ENCODE measurements at places on chromosomes 2 and 18.
A peak's percentile ranks its signal among the peaks of the same experiment; 100 is the strongest.

- no peak for DNase-seq
Measured at GRCh38 chr18:80103231-80103630, 5.8 kb upstream of the ADNP2 start.

DNA sequence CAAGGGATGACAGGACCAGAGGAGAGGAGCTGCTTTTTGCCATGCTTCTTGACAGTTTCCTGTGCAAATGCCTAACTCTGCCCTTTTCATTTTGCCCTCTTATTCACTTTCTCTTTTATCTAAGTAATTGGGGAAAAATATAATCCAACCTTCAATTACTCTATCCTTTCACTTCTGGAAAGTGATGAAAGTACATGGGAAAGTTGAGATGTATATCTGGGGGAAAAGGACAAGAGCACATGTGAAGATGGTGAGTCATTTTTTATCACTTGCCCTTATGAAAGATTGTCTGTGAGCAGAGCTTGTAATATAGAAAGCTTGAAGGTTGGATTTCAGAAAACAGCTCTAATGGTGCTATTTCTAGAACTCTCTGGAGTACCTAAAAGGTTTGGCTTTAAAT, 1070.7 kb downstream of the CNTNAP5 start:
- DNase-seq, result no peak

- DNase-seq, result no peak
Measured at GRCh38 chr2:127596311-127597045, 49.5 kb upstream of the GPR17 start.

DNA sequence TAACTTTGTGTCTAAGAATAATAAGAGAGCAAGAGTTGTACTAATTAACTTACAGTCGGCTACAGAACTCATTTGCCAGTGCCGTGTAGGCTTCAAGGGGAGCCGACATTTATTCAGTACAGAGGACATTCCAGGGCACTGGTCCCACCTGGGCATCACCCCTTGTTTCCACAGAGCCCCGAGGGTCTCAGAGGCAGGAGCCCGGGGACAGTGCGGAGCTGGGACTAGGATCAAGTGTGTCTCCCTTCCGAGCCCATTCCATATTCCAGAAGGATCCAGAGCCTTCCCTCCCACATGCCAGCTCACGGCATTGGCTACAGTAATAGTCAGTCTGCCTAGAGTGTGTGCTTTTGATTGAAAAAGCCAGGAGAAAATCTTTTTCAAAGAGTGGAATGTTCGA, 71.5 kb upstream of the CTDP1 start:
- no peak for DNase-seq

GRCh38 chr2:70399046-70399445, 97.2 kb upstream of the FAM136A start:
- DNase-seq, result no peak

DNA sequence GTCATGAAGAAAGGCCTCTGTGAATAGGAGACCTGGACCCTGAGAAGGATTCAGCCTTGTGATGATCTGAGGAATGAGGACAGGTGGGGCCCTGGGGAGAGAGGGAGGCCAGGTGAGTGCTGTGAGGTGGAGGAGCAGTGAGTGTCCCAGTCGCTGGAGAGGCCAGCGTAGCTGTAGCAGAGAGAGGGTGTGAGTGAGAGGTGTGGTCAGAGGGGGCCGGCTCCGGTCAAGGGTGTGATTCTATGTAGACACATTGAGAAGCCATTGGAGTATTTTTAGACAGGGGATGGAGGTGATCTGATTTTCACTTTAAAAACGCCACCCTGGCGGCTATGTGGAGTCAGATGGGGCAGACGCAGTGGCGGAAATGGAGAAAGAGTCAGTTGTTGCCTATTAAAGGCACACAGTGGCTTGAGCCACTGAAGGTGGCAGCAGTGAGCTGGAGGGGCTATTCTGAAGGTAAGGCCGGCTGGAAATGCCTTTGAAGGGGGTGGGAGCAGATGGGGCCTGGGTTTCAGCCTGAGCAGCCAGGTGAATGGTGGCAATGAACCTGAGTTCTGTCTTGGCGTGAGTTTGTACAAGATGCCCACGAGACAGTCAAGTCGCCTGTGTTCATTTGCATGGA, 55.6 kb downstream of the GREB1 start:
- no peak for DNase-seq

DNA sequence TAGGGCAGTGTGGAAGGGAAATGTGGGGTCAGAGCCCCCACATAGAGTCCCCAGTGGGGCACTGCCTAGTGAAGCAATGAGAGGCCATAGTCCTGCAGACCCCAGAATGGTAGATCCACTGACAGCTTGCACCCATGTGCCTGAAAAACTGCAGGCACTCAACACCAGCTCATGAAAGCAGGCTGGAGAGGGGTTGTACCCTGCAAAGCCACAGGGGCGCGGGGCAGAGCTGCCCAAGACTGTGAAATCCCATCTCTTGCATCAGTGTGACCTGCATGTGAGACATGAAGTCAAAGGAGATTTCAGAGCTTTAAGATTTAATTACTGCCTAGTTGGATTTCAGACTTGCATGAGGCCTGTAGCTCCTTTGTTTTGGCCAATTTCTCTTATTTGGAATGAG, 224.0 kb downstream of the TXNL1 start:
- no peak for DNase-seq

DNA sequence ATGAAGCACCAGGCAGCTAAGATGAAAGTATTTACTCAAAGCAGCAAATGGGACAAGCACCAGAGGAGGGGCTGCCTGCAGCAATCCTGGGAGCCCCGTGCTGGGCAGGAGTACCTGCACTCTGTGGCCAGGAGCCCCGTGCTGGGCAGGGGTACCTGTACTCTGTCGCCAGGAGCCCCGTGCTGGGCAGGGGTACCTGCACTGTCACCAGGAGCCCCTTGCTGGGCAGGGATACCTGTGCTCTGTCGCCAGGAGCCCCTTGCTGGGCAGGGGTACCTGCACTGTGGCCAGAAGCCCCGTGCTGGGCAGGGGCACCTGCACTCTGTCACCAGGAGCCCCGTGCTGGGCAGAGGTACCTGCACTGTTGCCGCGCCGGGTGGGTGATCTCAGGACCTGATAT, 158.6 kb downstream of the MYT1L start:
- no peak for DNase-seq

DNA sequence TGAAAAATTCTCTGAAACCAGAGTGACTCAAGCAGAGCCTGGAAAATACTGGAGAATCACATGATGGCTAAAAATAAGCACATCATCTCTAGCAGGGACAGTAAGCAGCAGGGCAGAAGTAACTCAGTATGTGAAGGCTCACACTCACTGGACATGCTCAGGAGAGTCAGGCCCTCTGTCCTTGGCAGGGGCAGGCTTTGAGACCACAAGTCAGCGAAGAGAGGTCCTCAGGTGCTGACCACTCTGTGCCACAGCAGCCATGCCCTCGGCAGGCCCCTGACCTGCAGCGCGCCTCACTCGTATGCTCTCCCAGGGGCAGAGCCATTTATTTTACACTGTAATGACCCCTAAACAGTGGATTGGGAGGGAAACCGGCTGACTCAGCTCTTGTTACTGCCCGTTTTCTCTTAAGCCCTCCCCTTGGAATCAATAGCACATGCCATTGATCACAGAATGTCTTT, 76.8 kb downstream of the MAPRE2 start:
- DNase-seq, result no peak

DNA sequence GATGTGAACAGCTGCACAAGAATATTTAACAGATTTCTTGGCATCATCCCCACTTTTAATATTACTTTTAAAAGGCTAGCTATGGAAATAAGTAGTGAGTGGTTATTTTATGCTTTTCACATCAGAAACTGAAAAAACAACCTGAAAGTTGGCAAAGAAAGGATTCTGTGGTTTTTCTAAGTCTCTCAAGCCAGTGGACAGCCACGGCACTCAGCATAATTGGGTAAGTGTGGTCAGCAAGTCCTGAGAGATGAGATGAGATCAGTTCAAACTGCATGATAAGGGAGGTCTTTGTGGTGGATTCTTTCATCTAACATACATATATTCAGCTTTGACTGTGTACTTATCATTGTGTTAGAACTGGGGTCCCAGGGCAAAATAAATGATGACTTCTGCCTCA, 105.2 kb downstream of the LYPD6B start:
- no peak for DNase-seq

- peak; percentile 64 for DNase-seq
Measured at GRCh38 chr18:13464432-13465123, 246.0 kb downstream of the LDLRAD4 start.

DNA sequence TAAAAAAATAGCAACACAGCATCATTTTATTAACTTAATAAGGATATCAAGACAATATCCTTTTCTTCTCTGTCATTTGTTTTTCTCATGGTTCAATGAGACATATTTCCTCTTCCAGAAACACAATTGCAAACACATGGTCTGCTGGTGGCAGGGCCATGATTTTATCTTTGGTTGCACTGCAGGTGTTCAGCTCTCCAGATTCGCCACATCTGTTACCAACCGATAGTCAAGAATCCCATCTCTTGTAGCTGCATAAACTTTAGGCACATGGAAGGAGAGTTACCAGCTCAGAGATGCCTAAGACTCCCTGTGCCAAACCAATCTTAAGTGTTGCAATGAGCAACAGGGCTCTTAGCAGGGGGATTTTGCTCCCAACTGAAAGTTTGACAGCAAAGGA, 1303.2 kb upstream of the CELF4 start:
- DNase-seq, result no peak

GRCh38 chr2:104897515-104898184, 43.7 kb downstream of the POU3F3 start:
- DNase-seq, result no peak

- peak; percentile 74 for DNase-seq
Measured at GRCh38 chr2:112255875-112256274, 1.0 kb upstream of the ZC3H8 start.

- peak; percentile 67 for DNase-seq
Measured at GRCh38 chr2:120279708-120280107, 27.1 kb downstream of the RALB start.

DNA sequence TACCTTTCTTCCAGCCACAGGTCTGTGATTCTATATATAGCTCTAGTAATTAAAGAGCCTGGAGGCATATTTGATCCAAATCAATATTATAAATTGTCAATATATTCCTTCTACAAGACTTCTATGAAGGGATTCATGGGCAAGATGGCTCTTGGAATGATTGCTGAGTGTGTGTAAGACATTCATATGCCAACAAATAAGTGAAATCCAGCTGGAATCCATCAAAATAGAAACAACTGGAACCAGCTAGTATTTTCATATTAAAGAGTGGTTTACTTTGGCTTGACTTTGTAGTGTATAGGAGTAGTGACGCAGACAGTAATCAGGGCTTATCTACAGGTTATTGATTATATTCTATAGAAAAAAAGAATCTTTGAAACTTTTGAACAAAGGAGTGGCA, 83.4 kb downstream of the CALCRL start:
- no peak for DNase-seq

- DNase-seq, result peak; percentile 84
Measured at GRCh38 chr2:232327105-232328031, 51.2 kb upstream of the ALPP start.

- no peak for DNase-seq
Measured at GRCh38 chr2:231886071-231886681, 40.0 kb downstream of the NPPC start.

GRCh38 chr2:194867328-194867727, 789.7 kb upstream of the SLC39A10 start:
- DNase-seq, result peak; percentile 2
